ENCODE measurements at places on chromosomes 6 and 20.

DNA sequence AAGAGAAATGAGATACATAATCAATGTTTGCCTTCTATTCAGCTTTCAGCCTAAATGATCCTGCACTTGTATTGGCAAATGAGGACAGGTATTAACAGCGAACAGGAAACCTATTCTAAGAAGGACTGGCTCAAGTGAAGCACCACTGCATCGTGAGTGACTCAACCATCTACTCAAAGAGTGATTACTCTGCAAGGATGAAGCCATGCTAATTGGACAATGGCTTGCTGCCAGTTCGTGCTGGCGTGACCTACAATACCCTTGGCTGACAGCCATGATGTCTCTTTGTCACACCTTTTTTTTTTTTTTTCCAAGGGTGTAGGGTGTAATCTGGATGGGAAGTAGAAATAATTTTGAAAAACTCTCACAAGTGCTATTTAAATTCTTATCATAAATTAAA lies 104.9 kb downstream of the GJA10 start:
- no peak for DNase-seq

GRCh38 chr6:106702451-106703110 lies 73.2 kb downstream of the QRSL1 start:
- DNase-seq, result no peak

- DNase-seq, result no peak
These were observed 159.2 kb downstream of the BMP7 start for GRCh38 chr20:57107208-57107607.

- DNase-seq, result no peak
These were observed 281.2 kb upstream of the JAG1 start for GRCh38 chr20:10954908-10955580.

GRCh38 chr20:17835934-17836300 lies 132.7 kb downstream of the SNX5 start:
- no peak for DNase-seq

Measured in activated T-cell treated with anti-CD3 and anti-CD28 coated beads for 4 hours (primary cell).